NCI-H748 treated with DMSO at 0.1 percent for 48 hours (cell line): ENCODE measurements at places on chromosomes 3 and 15.
A peak's percentile ranks its signal among the peaks of the same experiment; 100 is the strongest.

DNA sequence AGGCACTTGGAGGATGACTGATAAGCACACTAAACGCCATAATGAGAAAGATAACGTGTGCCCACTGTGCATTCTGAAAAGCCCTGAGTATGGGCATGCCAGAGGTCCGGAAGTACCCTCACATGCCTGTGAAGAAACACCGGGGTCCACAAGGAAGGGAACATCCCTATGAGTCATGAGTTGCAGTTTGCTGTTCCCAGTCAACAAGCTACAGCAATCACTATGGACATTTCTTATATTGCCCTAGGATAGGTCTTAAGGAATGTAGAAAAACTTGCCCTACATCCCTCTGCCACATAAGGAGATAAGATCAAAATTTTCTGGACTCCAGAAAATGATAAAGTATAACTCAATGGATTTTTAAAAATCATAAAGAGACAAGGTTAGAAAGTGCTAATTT lies 9.9 kb downstream of the MB21D2 start:
- DNase-seq = no peak

DNA sequence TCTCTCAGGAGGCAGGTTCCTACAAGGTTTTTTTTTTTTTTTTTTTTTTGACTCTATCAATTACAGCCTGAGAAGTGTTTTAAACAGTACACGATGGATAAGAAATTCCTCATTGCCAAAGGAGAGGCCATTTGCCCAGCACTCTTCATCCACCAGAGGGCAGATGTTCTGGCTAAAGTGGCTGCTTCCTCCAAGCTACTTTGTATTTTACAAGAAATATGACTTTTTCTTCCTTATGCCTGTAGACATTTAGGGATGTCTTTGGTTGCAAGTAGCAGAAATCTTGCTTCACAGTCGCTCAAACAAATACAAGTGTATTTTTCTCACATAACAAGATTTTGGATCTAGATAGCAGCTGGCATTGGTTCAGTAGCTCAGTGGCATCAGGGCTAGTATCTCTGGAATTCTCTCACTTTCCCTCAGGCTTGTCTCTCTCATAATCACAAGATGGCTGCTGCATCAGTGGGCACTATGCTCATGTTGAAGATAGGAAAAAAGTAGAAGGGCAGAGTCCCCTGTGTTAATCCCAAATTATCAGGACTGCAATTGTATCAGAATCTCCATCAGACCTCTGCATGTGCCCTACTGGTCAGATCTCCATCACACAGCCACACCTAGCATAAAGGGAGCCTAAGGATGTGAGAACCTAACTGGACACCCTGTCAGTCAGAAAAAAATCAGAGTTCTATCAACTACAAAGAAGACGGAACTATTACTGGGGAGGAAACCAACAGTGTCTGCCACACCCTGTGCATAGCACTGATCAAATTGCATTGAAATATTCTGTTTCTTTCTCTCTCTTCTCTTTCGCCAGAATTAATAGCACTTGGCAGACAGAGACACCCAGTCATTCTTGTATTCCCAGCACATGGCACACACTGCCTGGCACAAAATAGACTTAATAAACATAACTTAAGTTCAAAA lies 138.9 kb upstream of the COL8A1 start:
- DNase-seq = no peak

- peak; percentile 34 for DNase-seq
Measured at GRCh38 chr3:37768107-37768809, 93.4 kb upstream of the CTDSPL start.

GRCh38 chr3:40511031-40511718 lies 5.3 kb downstream of the ZNF620 start:
- DNase-seq = no peak

DNA sequence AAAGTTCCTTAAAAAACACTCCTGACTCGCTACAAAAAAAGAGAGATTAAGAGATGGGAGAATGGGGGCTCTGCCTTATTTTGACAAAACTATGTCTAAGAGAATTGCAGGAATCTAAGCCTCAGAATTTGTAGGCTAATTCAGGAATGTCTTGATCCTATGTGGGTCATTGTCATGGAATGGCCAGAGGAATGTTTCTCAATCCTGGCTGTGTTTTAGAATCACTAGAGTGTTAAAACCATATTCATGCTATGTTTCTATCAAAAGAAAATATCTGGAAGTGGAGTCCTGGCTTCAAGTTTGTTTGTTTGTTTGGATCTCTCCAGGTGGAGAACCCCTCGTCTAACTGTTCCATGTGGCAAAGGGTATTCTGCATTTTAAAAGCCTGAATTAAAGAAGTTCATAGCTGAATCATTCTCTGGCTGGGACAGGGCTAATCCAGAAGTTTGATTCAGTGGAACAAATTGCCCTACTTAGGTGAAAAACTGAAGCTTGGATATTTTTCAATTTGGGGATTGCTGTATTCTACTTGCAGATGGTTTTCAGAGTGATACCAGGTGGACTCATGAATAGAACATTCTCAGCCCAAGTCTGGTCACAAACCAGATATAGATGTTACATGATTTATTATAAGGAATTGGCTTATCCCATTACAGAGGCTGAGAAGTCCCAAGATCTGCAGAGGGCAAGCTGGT lies 28.2 kb downstream of the GJD2 start:
- DNase-seq = no peak

- no peak for DNase-seq
Measured at GRCh38 chr15:92244703-92245102, 149.0 kb upstream of the ST8SIA2 start.

DNA sequence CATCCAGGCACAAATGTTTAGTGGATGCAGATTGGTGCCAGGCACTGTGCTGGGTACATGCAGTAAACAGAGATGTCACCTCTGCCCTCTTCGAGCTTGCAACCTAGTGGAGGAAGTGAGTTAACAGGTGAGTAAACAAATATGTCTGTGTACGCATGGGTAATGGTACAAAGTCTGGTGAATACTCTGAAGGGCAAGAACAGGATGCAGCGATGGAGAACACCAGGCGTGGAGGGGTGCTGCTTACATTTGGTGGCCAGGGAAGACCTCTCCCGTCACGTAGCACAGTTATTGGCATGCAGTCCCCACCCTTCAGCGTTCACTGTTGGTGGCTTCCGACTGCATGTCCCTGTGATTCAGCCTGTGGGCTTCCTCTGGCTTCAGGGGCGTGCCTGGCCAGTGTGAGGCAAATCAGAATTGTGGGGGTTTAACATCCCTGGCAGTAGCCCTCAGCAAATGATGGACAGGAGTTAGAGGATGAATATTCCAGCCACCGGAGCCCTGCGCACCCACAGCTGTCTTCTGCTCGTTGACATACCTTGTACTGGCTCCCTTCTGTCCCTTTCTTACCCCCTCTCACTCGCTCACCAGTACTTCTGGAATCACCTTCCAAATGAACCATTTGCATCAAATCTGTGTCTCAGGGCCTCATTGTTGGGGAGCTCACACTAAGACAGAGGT lies 9.1 kb upstream of the HDAC11 start:
- DNase-seq = peak; percentile 47

GRCh38 chr3:105847452-105847851 lies 21.4 kb downstream of the CBLB start:
- DNase-seq = no peak

DNA sequence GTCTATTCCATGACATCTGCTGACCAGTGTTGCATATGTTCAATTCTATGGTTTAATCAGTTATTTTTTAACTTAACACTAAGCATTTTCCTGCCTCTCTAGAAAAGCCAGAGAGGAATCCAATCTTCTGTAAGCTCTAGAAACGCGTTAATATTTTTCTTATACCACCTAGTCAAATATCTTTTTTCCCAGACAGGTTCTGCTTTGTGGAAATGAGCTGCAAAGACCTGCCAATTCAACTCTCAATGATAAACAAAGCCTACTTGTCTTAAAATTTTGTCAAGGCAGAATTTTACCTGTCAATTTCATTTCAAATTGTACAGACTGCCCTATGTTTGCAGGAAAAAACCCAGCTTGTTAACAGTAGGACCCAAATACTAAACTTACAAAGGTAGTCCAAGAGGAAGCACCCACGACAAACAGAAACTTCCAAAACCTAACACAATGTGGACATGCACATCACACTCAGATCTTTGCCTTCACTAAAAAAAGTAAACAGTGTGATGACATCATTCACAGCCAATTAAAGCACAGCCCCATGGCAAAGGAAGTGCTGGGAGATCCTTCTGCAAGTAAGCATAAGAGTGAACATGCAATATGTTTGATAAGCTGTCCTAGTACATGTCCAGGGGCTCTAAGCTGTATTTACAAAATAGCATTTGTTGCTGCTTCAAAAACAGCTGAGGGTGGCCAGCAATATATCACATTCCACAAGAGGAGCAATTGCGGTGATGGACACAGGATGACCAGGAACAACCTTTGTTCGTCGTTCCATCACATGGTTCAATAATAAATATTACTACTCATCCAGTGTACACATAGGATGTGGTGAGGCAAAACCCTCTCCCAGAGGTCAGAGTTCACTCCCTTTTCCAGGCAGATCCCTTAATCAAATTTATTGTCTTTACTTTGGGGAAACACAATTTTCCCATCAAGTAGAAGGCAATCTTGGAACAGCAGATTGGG lies 139.4 kb upstream of the TSC22D2 start:
- DNase-seq = no peak

DNA sequence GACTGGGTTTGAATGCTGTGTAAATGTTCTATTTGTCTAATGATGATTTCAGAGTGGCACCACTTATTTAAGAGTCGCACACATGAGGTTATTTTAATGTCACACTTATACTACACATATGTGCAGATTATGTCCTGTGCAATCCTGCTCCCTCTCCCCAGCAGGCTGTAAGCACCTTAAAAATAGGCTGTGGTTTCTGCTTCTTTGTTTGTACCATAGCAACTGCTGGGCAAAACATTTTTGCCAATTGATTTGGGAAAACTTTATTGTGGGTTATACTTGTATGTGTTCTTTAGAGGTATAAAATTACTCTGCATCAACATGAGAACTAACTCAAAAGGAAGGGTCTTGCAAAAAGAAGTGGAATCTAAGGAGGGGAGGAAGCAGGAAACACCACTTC lies 318.5 kb downstream of the NTRK3 start:
- DNase-seq = no peak

GRCh38 chr3:30140356-30141075 lies 465.9 kb upstream of the TGFBR2 start:
- no peak for DNase-seq

DNA sequence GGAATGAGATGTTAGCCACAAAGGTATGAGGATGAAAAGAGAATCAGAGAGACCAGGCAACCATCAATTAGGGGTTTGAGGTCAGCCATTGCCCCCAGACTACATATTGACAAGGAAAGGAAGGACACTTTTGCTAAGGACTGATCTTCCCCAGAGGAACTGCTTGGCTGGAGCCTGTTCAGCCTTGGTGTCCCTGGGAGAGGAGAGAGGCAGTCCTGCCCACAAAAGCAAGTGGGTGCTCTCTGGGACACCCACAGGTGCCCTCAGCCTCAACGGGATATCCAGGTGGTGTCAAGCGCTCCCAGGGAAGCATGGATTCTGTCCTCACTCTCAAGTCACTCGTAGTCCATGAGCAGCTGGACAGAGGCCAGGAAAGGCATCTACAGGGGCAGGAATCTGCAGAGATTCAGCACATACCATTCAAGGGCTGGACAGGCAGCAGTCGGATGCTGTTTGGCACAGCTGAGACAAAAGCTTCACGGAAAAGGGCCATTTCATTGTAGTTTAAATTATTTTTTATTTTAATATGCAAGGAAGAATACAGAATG lies 166.2 kb downstream of the UACA start:
- DNase-seq = no peak

DNA sequence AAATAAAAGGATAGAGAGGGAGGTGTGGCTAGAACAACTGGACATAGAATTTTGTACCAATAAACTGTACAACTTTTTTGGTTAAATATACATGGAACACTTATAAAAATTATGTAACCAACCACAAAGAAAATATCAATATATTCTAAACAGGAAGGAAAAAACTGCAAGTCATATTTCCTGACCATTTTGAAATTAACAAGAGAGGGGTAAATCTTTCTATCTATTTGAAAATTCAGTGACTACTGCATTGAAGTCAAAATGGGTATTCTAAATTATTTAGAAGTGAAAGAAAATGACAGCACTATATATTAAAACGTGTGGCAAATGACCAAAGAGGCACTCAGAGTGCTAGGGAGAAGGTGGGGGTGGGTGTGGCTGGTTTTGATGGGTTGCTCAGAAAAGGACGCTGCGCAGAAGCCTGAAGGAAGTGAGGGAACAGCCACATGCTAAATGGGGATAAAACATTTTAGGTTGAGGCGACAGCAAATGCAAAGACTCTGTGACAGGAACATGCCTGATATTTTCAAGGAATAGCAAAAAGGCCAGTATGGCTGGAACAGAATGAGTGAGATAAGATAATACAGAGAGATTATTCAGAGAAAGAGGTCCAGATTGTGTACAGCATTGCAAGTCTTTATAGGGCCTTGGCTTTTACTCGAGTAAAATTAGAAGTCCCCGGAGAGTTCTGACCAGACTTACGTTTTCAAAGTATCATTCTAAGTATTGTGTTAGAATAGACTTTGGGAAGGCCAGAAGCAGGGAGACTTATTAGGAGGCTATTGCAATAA lies 41.1 kb downstream of the ERICH6 start:
- no peak for DNase-seq

DNA sequence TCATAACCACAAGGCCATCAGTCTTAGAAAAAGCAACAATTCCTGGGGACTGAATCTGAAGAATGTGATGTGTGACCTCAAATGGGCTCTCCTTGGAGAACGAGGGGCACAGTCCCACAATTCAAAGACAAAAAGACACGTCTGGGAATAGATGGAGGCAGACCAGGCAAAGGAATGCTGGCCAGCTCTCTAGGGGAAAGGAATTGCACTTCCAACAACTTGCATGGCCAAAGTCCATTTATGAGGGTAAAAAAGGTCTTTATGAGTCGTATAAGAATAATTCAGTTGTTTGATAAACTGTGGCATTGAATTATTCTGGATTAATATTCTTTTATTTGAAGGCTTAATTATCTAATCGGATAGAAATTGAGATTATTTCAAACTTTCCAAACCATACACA lies 180.5 kb upstream of the FEZF2 start:
- no peak for DNase-seq

GRCh38 chr3:157639756-157640426 lies 136.7 kb upstream of the VEPH1 start:
- no peak for DNase-seq

GRCh38 chr3:50193286-50193685 lies 1.9 kb downstream of the GNAT1 start:
- no peak for DNase-seq

DNA sequence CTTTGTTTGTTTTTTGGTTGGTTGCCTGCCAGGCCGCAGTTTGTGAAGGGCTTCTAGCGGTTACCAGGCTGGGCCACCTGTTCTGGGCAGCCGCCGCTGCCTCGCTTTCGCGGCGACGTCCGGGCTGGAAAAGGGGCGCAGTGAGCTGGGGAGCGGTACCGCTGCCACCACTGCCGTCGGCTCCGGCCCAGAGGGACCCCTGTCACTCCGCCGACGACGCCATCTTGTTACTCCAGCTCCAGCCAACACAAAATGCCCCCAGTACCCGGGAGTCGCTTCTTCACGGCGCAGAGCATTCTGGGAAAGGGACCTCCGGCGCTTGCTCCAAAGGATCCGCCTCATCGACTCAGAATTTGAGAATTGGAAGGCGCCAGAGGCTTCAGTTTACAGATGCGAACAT lies 238.8 kb downstream of the CDIN1 start:
- DNase-seq = no peak
